ENCODE measurements at places on chromosomes 2 and 18.

DNA sequence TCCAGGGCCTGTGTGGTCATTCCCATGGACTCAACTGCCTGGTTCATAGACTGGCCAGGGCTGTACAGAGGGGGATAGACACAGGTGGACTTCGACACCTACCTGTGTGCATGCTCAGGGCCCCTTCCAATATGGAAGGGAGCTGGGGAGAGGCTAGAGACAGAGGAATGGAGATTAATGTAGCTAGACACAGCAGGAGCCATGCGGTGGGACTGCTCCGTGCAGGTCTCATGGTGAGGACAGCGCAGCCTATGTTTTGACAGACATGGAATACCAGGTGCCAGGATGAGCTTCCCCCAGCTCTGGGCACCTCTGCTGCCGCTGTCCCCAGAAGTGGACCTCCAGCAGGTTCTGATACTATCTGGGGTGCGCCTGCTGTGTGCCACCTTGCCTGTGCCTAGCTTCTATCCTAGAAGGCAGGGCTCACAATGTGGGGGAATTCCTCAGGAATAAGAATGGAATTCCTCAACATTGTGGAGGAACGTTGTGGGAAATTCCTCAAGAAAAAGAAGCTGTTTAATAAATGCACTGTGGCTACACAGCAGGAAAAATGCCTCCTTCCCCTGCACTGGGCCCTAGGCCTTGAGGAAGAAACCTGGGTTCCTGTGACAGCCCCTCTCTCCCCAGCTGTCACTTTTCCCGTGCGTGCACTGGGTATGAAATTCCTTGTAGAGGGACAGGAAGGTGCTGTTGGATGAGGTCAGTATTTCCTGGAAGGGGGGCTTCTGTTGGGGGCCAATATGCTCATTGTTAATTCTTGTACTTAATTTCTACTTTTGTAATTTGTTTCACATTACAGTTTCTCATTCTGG lies 7.3 kb downstream of the IL1R1 start:
- no peak for DNase-seq

DNA sequence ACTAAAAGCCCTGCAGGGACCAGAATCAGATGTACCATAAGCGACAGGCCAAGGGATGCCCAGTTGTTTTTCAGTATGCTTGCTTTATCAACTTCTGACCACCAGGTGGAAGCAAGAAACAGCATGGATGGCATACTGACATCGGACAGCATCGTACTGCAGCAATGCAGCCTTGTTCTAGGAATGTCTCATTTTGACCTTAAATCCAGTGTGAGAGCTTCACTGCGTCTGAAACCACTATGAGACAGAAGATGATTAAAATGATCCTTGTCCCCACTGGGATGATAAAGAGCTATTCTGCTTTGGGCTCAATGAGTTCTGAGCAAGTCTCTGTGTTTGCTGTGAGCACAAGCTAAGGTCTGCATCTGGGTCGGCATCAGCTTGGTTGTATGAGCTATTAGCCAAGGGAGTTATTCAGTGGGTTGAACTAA lies 54.3 kb downstream of the CDK15 start:
- peak; percentile 91 for DNase-seq

DNA sequence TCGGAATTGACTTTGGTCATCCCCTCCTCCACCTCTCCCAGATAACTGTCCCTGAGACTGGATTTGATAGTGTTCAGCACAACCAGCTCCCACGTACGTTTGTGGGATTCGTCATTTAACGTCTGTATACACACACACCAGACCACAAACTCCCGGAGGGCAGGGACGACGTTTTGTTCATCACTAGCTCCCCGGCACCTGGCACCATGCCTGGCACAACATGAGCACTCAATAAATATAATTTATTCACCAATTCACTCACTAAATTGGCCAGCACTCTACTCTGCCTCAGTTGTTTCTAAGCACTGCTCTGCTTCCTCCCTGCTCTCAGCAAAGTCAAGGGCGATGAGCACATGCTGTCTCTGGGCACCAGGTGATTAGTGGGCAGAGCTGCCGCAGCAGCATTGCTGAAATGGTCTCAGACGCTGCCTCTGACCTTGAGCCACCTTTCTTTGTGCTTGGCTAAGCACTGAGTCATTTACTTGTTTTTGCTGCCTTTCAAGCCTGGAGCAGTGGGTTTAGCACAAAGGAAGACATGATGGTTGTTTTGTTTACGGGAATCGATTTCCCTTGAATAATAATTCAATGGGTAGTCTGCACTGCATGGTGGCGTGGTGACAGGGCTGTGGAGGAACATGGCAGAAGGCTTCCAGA lies 19.3 kb upstream of the LOXHD1 start:
- DNase-seq: no peak

DNA sequence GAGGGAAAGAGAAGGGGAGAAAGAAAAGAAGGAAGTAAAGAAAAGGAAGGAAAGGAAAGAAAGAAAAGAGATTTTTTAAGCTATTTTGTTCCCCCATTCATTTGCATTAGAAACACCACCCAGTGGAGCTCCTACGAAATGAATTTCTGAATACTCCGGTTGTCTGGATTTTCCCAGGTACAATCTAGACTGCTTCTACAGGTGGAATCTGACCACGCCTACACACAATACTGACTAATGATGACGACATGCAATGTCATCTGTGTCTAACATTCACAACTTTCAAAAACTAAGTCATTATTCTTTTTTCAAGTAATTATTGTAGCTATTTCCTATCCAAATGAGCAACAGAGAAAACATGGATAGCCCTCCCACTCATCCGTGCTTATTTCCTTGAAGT lies 121.7 kb downstream of the ZNF516 start:
- no peak for DNase-seq

- peak; percentile 46 for DNase-seq
Measured at GRCh38 chr18:362311-363290, 94.8 kb upstream of the THOC1 start.

DNA sequence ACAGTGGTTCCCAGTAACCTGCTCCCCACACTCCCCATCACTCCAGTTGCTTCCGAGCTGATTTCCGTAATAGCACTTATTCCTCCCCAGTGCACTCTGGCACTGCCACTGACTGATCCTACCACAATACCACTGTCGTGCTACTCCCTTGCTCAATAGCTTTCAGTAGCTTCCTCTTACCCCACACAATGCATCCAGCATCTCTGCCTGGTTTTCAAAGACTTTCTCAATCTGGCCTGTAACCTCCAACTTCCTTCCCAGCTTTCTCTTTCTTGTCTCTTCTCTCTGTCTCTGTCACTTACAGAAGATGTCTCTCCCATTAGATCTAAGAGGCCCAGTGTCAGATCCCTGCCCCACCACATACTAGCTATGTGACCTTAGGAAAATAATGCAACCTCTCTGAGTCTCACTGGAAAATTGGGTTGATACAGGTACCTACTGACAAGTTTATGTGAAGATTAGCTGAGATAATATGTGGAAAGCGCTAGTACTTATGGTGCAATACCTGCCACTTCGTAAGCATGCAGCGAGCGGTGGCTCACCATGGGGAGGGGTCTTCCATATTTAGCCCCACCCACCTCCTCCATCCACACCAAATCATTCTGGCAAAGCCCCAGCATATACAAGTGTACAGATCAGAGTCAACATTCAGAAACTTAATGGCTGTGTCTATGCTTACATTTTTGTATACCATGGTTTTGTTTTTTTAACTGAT lies 36.7 kb downstream of the SFXN5 start:
- no peak for DNase-seq

DNA sequence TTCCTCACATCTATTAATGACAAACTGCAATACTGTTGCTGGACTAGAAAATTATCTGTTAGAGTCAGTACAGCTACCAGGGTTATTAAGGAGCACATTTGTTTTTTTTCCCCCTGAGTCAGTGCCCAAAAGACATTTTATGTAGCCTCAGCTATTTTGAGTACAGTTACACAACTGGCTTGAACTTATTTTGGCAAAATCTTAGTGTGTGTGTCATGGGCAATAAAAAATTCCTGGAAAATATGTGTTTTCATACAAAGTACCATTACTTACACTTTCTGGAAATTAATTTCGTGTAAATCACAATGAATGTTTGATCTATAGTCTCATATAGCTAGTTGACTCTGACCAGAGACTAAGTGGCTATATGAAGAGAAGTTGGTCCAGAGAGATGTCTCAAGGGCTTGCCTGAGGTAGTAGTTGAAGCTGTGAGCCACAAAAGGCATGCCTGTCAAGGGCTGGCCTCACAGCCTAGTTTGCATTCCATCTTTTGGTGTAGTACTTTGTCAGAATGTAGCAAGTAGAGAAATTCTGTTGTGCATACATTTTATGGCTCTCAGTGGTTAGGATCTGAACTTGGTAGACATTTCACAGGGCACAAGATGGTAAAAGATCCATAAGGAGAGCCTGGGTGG lies 283.4 kb downstream of the MTX2 start:
- DNase-seq: peak; percentile 19

DNA sequence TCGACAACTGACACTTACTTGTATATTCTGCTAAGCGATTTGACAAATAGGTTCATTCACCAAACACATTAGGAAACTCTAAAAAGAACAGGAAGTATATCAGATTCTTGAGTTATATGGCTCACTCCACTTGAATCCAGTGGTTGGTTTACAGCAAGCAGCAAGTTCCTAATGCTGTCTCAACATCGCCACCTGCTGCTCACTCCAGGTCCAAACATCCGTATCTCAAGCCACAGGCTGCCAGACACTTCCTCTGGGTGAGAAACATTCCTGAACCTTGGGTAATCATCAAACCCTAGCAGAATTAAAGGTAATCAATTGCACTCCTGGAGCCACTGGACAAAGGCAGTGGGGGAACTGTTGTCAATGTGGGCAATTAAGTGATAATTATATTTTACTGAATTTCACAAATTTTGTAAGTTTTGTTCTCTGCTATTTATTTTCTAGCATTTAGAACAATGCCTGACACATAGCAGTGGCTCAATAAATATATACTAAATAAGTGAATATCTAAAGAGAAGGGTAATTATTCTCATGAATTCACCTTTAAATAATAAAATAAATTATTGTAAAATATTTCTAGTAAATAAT lies 107.1 kb upstream of the TTN start:
- peak; percentile 90 for DNase-seq

GRCh38 chr2:222479859-222480258 lies 55.5 kb downstream of the SGPP2 start:
- no peak for DNase-seq

GRCh38 chr2:104290566-104290891 lies 563.4 kb upstream of the POU3F3 start:
- no peak for DNase-seq

- no peak for DNase-seq
Measured at GRCh38 chr2:30769891-30770462, 37.3 kb downstream of the CAPN13 start.

DNA sequence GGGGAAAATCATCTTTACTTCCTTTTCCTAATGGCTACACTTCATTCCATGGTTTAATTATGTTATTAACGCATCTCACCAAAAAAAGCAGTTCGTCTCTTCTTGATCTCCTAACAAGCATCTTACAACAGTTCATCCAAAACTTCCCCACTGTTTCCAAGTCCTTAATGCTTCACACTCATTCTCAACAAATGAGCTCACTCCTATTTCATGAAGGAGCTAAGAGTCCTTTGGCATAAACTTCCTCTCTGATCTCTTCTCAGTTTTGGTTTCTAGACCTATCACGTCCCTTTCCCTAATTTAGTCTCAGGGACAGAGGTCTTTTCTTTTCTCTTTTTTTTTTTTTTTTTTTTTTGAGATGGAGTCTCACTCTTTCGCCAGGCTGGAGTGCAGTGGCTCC lies 205.9 kb upstream of the SLC39A10 start:
- DNase-seq: peak; percentile 12

DNA sequence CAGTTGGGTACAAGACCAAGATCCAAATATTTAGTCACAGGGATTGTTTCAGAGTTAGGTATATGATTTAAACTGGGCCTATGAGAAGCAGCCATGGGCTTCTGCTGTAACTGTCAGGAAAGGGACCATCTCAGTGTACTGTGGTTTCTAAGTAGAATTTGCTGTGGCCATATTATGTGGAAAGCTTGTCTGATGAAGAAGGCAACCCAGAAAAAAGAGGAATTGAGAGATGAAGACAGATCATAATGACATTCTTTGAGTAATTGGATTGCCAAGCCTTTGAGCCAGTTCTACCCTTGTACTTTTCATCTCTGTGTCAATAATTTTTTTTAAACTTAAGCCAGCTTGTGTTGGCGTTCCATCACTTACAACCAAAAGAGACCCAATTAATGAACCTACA lies 259.6 kb downstream of the NUP35 start:
- DNase-seq: no peak

DNA sequence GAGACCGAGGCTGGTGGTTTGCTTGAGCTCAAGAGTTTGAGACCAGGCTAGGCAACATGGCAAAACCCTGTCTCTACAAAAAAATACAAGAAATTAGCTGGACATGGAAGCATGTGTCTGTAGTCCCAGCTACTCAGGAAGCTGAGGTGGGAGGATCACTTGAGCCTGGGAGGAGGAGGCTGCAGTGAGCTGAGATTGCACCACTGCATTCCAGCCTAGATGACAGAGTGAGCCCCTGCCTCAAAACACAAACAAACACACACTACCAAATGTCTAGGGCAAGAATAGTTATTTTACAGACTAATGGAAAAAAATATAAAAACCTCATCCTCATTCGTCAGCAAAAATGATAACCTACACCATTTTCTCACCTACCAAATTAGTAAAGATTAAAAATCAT lies 15.3 kb downstream of the BUB1 start:
- no peak for DNase-seq

DNA sequence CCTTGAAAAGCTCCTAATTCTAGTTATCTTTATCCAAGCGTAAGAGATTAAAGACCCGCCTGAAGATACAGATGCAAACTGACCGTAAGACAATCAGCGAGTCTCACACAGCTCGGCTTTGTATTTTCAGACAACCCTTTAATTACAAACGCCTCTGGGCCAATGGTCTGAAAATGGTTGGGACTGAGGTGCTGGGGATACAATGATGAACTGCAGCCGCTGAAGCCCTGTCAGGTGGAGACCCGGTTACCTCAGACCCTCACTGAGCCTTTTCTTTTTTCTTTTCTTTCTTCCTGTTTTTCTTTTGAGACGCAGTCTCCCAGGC lies 715 bp upstream of the CFAP36 start:
- DNase-seq: peak; percentile 15

DNA sequence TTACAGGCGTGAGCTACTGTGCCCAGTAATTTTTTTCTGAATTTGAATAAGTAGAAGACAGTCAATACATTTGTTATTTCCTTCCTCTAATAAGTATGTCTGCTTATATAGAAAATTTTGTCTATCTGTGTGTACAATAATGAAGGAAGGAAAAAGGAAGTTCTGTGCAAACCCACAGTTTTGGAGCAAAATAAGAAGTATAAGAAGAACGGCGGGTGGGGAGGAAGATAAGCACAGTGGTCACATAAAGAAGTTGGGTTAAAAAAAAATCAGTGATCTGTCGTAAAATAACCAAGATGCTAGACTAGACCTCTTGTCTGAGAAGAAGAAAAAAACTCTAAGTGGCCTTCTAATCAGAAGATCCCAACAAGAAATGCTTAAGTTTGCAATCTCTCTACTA lies 20.2 kb downstream of the MGAT4A start:
- no peak for DNase-seq

GRCh38 chr18:54388203-54389142 lies 30.8 kb downstream of the C18orf54 start:
- DNase-seq: no peak

All from tongue (tissue), 3 donors.